ENCODE measurements at places on chromosomes 16 and 17.

DNA sequence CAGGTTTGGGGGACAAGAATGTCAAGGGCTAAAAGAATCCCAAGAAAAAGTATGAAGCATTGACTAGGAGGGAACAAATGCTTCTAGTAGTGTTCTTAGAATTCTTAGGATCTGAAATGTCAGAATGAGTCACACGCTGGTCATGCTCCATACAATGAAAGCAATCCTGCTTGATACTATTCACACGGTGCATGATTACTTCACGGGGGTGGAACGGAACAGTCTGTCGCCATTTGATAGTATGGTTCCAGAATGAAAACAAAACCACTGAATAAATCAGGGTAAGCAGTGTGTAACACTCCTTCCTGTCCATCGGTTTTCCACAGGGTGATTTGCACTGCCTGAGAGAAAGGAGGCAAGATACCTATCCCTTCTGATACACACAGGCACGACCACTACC lies 22.9 kb upstream of the YWHAE start:
- DNase-seq = no peak

GRCh38 chr17:5045496-5045895 lies 10.3 kb upstream of the SLC52A1 start:
- no peak for DNase-seq

DNA sequence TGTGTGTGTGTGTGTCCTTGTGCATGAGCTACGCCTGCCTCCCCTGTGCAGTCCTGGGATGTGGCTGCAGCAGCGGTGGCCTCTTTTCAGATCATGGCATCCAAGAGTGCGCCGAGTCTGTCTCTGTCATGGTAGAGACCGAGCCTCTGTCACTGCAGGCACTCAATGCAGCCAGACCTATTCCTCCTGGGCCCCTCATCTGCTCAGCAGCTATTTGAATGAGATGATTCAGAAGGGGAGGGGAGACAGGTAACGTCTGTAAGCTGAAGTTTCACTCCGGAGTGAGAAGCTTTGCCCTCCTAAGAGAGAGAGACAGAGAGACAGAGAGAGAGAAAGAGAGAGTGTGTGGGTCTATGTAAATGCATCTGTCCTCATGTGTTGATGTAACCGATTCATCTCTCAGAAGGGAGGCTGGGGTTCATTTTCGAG lies 22.5 kb downstream of the STAT5A start:
- no peak for DNase-seq

DNA sequence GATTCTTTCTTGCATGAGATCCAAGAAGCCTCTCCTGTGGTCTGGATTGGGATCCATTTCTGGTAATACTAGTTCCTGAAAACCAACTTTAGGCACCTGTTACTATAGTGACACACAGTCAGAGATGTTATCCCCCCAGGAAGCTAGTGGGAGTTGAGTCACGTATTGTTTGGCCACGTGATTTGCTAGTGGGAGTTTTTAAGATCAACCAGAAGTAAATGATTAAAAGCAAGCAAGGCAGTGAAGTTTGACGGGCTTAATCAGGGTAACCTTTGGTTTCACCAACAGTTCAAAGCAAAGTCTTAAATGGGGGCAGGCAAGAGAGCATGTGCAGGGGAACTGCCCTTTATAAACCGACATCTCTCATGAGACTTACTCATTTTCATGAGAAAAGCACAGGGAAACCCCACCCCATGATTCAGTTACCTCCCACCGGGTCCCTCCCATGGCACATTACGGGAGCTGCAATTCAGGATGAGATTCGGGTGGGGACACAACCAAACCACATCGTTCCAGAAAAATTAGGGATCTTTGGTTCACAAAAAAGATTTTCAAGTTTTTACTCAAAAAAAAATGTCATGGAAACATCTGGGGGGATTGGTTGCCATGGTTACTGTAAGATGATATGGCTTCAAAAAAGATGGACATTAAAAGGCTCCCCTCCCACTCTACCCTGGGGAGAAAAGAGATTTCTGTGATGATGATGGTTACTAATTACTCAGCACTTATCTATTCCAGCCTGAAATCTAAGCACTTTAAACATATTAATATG lies 483.1 kb upstream of the ERCC4 start:
- no peak for DNase-seq

DNA sequence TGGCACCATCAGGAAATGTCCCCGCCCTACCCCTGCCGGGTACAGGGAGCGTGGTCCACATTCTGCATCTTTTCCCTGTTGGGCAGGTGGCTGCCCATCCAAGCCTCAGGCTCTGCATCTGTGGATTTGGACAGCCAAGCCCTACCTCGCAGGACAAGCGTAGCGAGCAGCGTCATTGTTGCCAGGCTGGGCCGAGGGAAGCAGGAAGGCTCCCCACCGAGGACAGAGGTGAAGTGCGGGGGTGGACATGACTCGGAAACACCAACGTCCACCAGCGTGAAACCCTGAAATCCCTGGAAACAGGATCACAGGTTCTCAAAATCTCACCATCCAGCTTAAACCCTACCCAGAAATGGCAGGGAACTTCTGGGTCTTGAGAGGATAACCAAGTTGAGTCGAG lies 73.6 kb downstream of the SOCS1 start:
- DNase-seq = no peak

Data from erythroblast (primary cell).